Cardiac muscle cell (in vitro differentiated cells and primary cell): ENCODE measurements at places on chromosomes 6 and 20. TPM values are rescaled to one million over a fixed set of nuclear protein-coding genes. Genes with fewer than 3 reads are reported as not detected.

- no peak overlapping the region for H3K4me3 ChIP-seq
- no peaks in the 10 kb centered on the region for H3K36me3 ChIP-seq
- no peak for DNase-seq
- H3K4me1 ChIP-seq, result peaks cover 12% of the 10 kb centered on the region
Measured at GRCh38 chr6:79803917-79804316, 143.4 kb downstream of the ELOVL4 start.

DNA sequence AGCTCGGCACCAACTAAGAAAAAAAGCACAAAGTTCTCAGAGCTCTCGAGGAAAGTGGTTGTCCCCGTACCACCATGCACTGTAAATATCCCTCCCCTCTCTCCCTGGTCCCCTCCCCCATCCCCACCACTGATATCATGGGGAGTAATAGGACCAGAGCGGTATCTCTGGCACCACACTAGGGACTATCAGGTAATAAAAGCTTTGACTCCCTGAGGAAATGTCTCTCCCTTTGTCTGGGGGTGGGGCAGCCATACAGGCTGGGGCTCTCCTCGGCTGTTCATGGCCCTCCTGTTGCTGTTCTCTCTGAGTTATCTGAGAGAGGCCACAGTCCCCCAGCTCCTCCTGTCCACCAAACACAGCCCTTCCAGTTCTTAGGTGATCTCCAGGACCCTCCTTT, 5.0 kb upstream of the GNRH2 start:
- H3K36me3 ChIP-seq, result peaks cover 38% of the 10 kb centered on the region
- H3K4me1 ChIP-seq, result no peaks in the 10 kb centered on the region
- H3K27me3 ChIP-seq, result no peaks in the 10 kb centered on the region
- H3K27ac ChIP-seq, result no peak overlapping the region

DNA sequence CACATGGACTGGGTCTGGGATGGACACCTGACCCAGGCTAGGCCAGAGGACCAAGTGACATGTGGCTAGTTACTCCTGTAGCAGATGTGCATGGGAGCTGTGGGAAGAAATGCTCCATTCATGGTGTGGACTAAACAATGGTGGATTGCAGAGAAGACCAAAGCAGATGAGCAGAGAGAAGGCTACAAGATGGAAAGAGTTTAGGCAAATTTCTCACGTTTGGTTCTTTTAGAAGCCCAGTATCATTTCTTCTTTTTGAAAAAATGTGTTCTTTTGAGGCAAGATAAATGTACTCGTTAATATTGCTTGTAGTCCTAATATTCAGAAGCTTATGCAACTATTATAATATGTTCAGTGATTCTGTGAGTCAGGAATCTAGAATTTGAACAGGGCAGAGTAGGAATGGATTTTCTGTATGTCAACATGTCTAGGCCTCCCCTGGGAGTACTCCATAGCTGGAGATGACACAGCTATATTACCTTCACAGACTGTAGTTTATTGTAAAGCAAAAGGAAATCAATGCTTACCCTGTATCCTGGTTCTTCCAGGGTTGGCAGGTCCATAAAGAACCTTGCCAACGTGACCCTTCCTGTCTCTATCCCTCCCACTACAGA, 2.3 kb upstream of the BTN2A1 start:
- no peak overlapping the region for H3K4me3 ChIP-seq
- H3K27ac ChIP-seq, result no peak overlapping the region
- DNase-seq, result no peak
- H3K36me3 ChIP-seq, result peaks cover 4% of the 10 kb centered on the region

DNA sequence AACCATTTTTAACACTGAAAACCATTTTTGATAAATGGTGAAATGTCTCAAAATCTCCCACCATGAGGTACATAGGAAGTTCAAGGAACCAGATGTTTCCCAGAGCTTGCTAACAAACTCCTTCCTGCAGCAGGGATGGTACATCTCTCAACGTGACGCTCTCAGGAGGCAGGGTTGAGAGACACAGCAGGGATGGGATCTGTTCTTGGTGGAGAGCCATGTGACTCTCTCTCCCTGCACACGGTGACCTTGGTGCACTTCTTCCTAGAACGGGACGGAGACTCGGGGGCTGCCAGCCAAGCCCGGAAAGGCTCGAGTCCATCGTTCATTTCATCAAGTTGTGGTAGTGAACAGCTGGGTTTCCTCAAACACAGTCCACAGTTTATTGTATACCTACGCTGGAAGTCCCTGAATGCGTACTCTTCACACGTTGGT, 94.2 kb downstream of the FAM50B start:
- H3K4me3 ChIP-seq, result no peak overlapping the region
- H3K27ac ChIP-seq, result no peak overlapping the region
- peaks cover 8% of the 10 kb centered on the region for H3K4me1 ChIP-seq
- DNase-seq, result no peak

DNA sequence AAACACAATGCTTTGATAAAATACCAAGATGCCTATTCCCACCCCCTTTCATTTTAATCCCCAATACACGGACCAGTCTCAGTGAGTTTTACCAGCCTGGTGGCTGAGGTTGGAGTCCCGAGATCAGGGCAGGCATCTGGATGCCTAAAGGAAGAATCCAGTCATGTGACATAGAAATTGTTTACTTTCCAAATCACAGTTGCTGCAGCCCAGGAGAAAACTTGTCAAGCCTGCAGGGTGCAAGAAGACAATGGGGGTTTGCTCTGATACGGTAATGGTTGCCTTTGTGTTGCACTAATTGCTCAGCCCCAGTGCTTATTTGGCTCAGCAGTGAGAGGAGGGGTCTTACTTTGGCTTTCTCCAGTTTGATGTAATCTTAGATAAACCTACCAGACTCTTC, 308.5 kb upstream of the POU3F2 start:
- no peak overlapping the region for H3K4me3 ChIP-seq
- H3K27ac ChIP-seq, result no peak overlapping the region
- no peaks in the 10 kb centered on the region for H3K27me3 ChIP-seq
- no peaks in the 10 kb centered on the region for H3K36me3 ChIP-seq

GRCh38 chr6:101422251-101422650, 28.7 kb downstream of the GRIK2 start:
- H3K4me1 ChIP-seq, result no peaks in the 10 kb centered on the region
- no peak for DNase-seq
- no peaks in the 10 kb centered on the region for H3K36me3 ChIP-seq
- H3K4me3 ChIP-seq, result no peak overlapping the region

RAET1E gene
- total RNA-seq, result not detected in 2 replicates

APCDD1L gene
- total RNA-seq, result 0.21 and 0.46 TPM in 2 replicates

FRS3 gene
- total RNA-seq, result 24.7 and 25.9 TPM in 2 replicates

MTFR2 gene
- total RNA-seq, result 1.3 and 4.9 TPM in 2 replicates

SLC17A4 gene
- not detected in 2 replicates for total RNA-seq

OPRM1 gene
- not detected in 2 replicates for total RNA-seq

UNC5CL gene
- total RNA-seq, result 7.6 and 13.9 TPM in 2 replicates

KCNQ2 gene
- total RNA-seq, result 13.7 and 18.0 TPM in 2 replicates

RNASET2 gene
- 24.1 and 27.0 TPM in 2 replicates for total RNA-seq
